Urothelium cell line (cell line): ENCODE measurements at places on chromosomes 7 and 10.

- DNase-seq = no peak
Observed at GRCh38 chr10:63630931-63631680, 109.9 kb downstream of the REEP3 start.

- no peak for DNase-seq
Observed at GRCh38 chr7:133061357-133061756, 20.5 kb downstream of the CHCHD3 start.

- no peak for DNase-seq
Observed at GRCh38 chr10:1315178-1315577, 259.0 kb downstream of the WDR37 start.

GRCh38 chr7:149859369-149859768 is 14.4 kb upstream of the ATP6V0E2 start:
- no peak for DNase-seq

DNA sequence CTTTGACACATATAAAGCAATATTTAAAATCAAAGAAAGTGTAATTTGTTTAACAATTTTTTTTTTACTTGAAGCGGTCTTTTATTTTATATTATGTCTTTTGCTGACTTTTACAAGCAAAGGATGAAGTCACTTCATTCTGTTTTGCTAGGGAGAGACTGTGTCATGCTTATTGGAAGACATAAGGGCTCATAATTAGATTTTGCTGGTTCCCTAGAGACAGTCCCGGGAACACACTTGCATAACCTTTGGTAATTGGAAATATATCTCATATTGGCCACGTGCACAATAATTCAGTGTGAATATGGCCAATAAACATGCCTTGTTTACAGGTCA is 448 bp upstream of the NET1 start:
- DNase-seq = peak; percentile 10

DNA sequence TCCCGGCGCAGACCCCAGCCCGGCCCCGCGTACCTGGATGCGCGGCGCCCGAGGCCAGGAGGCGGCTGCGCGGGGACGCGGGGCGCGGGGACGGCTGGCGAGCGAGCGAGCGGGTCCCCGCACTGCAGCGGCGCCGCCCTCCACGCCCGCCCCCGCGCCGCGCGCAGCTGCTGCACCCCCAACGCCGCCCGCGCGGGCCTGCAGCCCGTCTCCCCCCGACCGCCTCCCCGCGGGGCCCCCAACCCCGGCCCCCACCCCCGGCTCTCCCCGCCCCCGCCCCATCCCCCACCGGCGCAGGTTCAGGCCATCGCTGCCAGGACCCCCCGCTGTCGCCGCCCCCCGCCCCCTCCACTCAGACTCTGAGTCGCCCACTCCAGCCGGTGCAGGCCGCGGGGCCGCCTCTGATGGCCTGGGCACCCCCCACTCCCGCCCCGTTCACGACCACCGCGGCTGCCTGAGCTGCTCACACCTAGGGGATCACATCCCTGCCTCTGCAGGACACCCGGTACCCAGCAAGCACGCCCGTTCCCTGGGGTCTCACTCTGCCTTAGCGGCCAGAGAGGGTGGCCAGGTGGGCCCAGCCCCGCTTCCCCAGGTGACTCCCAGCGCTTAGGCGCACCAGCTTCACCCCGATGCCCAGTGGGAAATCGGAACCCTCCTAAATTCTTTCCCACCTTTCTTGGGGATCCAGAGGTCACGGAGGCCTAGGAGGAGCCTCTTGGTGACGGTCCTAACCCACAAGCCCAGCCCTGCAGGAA is 13.9 kb upstream of the DNAAF5 start:
- DNase-seq = no peak

DNA sequence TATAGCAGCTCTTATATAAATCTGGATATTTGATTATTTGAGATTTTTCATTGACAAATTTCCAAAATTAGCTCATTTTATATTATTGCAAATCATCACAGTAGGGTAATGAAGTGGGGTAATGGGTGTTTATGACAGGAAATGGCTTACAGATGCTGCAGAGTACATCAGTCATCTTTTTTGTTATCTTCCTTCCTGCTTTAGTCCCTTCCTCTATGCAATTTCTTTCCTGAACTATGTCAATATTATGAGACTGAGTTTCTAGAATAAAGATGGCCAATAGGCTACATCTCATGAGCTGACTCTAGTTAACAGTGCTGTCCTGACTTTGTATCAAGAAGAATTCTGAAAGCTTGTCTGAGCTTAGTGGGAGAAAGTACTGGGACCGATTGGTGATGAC is 244.5 kb downstream of the XPNPEP1 start:
- no peak for DNase-seq

DNA sequence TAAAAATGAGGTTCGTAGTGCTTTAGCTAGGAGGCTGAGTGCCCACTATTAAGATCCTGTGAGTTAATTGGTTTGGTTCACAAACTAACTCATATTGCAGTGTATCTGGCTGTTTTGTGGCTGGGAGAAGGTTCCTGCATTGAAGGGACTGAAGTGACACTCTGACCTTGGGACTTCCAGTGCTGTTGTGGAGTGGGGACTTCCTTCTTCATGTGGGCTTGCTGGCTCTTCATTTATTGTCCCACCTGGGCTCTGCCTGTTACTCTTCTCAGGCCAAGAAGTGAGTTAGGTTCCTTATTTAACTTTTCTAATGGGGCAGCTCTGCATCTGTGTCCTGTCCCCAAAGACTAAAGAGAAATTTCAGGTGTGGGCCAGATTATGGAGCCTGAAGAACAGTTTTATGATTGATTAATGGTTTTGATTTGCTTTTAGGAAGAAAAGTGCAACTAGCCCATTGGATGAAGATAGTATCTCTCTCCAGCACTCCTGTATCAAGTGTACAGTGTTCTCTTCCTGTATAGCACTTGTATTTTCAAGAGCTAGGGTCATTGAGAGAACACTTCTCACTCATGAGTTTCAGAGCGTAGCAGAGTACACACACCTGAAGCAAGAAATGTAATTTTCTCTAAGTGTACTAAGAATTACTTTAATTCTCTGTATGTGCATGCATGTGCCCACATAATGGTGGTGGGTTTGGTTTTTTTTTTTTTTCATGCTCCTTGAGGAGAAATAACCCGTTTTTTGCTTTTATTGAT is 54.8 kb downstream of the AUTS2 start:
- no peak for DNase-seq

GRCh38 chr10:86498598-86498997 is 23.0 kb downstream of the WAPL start:
- no peak for DNase-seq

DNA sequence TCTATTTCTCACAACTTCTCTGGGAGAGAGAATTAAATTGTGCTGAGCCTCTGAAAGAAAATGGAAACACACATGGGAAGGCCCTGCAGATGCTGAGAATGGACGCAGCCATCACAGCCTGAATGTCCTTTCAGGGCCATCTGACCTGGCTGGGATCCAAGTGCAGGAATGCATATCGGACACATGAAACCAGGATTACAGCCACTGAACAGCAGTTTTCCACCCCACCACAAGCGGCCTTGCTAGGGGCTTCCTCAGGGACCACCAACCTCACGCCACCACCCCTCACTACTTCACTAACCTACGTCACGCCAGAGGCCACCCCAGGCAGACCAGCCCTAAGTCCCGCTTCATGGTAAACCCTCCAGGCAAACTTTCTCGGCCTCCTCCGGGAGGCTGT is 103.3 kb downstream of the DIP2C start:
- DNase-seq = no peak

GRCh38 chr10:1630304-1630703 is 107.0 kb downstream of the ADARB2 start:
- DNase-seq = no peak

DNA sequence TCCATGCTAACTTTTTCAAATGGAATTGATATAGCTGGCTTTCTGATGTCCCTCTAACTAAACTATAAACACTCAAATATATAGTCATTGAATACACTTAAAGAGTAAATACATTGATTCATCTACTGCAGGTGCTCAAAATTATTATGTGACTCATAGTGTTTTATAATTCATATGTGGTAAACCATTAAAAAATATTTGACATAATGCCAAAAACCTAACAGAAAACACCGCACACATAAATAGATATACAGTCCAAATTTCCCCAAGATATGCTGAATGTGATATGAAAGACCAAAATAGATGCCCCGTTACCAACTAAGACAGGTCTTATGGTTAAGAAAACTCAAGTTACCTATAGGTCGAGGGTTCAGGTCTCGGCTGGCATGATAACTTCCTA is 171.7 kb upstream of the SEMA3E start:
- no peak for DNase-seq

DNA sequence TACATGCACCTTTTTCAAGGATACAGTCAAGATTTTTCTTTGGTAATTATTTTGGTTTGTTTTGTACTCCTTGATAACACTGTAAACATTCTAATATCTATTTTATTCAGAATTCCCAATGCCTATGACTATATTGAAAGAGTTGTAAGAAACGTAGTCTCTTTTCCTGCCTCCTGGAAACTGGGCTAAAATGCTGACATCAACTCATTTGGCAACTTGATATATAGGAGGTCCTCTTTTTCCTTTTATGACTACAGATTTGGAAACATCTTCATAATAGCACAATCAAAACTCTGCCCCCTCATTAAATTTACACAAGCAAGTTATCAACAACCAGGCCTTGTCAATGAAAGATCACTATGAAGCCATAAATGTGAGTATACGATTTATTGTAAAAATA is 422.3 kb upstream of the PCDH15 start:
- DNase-seq = no peak

- DNase-seq = no peak
Observed at GRCh38 chr10:1874533-1874932, 137.2 kb upstream of the ADARB2 start.

DNA sequence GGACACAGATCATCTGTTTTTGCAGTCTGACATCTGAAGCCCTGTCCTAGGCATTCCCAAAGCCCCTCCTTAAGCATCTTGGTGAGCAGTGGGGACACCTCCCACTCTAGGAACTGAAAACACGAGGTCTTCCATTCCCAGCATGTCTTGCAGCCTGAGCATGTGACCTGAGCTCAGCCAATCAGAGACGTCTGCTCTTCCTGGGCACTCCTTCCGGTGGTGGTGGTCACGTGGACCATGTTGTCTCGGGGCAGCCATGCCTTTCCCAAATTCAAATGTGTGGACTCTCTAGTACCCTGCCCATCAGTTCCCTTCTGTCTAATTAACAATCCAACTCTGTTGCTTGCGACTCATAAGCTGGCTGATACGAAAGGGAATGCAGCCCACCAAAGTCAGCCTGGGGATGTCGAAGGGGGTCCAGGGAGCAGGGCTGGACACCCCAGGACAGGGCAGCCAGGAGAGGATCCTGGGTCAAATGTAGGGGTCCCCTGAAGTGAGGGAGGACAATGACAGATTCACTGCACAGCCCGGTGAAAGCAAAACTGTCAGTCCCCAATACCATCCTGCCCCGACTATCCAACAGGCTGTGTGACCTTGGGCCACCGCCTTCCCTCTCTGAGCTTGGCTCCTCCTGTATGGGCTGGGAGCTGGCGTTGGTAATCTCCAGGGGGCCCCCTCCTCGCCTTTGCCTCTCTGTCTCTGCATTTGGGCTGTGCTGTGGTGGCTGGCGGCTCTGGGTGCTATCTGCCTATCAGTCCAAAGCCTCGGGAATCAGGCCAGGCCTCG is 57.4 kb upstream of the BAIAP2L1 start:
- no peak for DNase-seq

- DNase-seq = no peak
Observed at GRCh38 chr7:151899513-151900360, 22.8 kb upstream of the PRKAG2 start.

DNA sequence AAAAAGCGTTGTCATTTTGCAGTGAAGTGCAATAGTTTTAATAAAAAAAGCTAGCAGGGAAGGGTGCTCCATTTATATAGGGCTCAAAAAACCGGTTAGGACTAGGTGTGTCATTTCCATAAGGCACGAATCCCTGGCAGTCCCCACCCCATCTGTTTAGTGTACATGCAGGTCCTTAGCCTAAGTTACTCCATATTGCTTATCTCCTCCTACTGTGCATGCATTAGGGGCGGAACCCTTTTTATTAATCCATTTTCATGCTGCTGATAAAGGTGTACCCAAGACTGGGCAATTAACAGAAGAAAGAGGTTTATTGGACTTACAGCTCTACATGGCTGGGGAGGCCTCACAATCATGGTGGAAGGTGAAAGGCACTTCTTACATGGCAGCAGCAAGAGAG is 301.4 kb downstream of the ABCA13 start:
- no peak for DNase-seq
